ENCODE measurements at places on chromosomes 1 and 21.

GRCh38 chr1:15188130-15188524 lies 34.6 kb downstream of the TMEM51 start:
- DNase-seq: no peak

DNA sequence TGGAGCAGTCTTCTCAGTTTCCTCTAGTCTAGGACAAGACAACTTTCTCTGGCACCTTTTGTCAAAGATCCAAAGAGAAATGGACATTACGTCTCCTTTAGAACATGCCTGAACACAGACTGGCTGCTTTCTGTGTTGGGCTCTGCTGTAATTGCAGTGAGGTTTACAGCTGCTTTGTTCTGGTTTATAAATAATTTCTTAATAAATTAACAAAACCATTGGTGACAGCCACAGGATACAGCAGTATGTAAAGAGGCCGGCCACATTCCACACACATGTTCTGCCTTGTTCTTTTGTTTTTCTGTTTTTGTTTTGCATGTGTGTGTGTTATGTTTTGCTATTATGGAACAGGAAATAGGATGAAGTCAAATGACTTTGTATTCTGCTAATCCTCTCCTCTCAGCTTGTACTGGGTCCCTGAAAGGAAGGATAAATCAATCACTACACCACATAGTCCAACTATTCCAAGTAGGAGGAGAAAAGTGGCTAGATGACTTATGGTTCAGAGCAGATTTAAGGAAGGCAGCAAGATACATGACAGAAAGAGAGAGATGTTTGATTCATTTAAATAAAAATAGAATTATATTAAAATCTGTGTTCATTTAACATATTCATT lies 161.5 kb upstream of the ESRRG start:
- no peak for DNase-seq

DNA sequence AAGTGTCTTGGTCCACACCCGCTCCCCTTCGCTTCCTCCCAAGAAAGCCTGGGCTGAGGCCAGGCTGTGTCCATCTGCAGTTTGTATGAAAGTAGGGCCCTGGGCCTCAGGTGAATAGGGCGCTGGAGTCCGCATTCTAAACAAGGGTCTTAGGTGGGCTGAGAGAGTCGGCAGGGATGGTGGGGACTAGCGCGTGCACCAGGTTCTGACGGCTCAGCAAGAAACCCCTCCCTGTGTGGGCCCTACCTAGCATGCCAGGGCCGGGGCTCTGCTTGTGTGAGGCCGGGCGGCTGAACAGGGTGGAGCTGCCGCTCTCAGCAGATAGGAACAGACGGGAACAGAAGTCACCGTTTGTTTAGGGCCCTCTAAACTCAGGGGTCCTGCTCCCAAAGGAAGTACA lies 1.7 kb downstream of the ACTRT2 start:
- peak; percentile 14 for DNase-seq

DNA sequence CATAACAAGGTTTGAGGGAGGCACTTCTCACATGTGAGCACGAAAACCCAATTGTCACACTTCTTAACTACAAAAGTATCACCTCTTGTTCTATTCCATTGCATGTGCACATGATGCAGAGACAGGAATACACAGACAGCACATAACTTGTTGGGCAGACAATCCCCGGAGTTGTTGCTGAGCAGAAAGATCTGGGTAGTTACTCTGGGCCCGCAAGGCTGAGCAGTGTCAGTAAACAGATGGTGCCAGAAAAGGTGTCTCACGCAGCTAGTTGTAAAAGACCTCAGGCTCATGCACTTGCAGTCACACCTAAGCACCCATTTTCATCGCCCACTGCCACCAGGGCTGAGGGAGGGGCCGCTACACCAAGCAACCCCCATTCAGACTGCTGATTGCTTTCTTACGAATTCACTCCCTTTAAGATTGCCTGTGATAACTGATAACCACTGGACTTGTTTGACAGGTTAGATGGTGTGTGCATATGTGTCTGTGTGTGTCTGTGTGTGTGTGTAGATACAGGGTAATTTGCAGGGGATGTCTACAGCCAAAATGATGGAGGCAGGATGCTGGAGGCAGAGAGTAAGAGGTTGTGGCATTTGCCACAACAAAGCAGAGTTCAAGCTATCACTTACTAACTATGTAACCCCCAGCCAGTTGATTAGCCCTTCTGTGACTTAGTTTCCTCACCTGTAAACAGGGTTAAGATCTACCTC lies 4.2 kb downstream of the LGR6 start:
- no peak for DNase-seq

GRCh38 chr1:53135735-53136114 lies 6.7 kb downstream of the SLC1A7 start:
- no peak for DNase-seq

- DNase-seq: no peak
Measured at GRCh38 chr1:97986041-97987005, 65.5 kb upstream of the DPYD start.

- no peak for DNase-seq
Measured at GRCh38 chr1:20367116-20367585, 76.5 kb downstream of the VWA5B1 start.

GRCh38 chr1:58779801-58780382 lies 4.0 kb downstream of the JUN start:
- DNase-seq: no peak
